SK-N-SH treated with all-trans-retinoic acid at 6 μM for 48 hours (cell line): ENCODE measurements at places on chromosomes 5 and 9.
A peak's percentile ranks its signal among the peaks of the same experiment; 100 is the strongest.

GRCh38 chr5:174723315-174723978 is 935 bp upstream of the MSX2 start:
- no peak for ATAC-seq

DNA sequence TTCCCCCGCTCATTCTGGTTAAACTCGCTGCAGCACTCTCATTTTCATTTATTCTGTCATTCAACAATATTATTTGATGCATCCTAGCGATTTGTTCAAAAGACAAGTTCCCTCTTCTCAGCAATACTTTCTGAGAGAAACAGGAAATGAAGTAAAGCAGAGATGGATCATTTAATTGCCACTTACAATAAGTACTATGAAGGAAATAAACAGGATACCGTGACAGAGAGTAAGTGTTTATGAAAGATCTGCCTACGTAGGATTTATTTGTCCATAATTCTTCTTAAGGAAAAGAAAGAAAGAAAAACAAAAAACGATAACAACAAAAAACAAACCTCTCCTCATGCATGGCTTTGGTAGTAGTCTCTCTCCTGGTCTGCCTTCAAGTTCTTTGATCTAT is 406.8 kb upstream of the ZNF608 start:
- ATAC-seq, result no peak

GRCh38 chr9:123893115-123893514 is 36.8 kb downstream of the DENND1A start:
- ATAC-seq, result no peak

DNA sequence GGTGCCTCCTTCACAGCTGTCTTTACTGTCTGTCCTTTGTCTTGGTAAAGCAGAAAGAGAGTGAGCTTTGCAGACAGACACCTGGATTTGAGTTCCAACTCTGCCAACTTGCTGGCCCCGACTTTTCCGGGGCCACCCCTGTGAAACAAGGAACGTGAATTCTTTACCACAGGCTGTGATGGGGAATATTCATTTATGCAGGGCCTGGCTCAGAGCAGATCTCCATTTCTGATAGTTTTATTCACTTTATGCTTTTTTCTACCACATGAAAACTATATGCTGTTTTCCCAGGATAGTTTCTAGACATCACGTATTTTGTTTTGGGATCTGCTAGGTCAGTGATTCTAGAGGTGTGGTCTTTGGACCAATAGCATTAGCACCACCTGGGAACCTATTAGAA is 211.8 kb downstream of the GRIA1 start:
- no peak for ATAC-seq

- ATAC-seq, result no peak
Observed at GRCh38 chr5:14325369-14325768, 182.2 kb downstream of the TRIO start.

- no peak for ATAC-seq
Observed at GRCh38 chr5:171794470-171794960, 8.9 kb downstream of the SMIM23 start.

- ATAC-seq, result peak; percentile 59; the same call in 1 of the 3 replicates
Observed at GRCh38 chr9:81264516-81264915, 424.8 kb downstream of the TLE1 start.

DNA sequence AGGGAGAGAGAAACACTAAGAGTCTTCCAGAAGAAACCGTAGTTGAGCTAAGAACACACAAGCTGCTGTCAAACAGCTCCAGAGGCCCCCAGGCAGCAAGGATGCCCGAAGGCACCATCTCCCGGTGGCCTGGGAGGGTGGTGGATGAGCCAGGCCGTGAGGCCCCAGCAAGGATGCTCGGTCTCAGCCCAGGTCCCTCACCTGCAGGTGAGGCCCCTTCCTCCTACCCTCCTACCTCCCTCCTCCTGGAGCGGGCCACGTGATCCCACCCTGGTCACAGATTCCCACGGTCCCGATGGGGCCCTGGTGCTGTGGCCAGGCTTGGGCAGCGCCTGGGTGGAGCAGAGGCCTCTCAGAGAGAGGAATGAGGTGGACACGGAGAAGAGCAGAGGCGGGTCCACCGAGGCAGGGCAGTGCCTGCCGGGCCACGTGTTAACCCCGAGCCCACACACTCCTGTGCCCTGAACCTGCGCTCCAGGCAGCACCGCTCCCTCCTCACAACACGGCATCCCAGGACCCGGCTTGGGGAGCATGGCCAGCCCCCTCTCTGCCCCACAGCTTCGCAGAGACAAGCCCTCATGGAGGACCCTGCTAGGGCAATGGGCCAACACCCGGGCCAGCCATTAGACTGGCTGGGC is 95.4 kb upstream of the SARDH start:
- no peak for ATAC-seq

- peak; percentile 21 for ATAC-seq
Observed at GRCh38 chr5:134846641-134846960, 833 bp downstream of the C5orf24 start.
